Frontal cortex (tissue), 4 donors: ENCODE measurements at places on chromosomes 7 and 10. TPM values are rescaled to one million over a fixed set of nuclear protein-coding genes. Genes with fewer than 3 reads are reported as not detected.

Gene PDCD4
- 46.9 TPM for total RNA-seq

- DNase-seq, result no peak
Observed at GRCh38 chr7:115133248-115133647, 211.4 kb downstream of the MDFIC start.

Gene GPR15LG
- total RNA-seq, result not detected

- DNase-seq, result no peak
Observed at GRCh38 chr10:132259702-132260482, 47.9 kb downstream of the STK32C start.

DNA sequence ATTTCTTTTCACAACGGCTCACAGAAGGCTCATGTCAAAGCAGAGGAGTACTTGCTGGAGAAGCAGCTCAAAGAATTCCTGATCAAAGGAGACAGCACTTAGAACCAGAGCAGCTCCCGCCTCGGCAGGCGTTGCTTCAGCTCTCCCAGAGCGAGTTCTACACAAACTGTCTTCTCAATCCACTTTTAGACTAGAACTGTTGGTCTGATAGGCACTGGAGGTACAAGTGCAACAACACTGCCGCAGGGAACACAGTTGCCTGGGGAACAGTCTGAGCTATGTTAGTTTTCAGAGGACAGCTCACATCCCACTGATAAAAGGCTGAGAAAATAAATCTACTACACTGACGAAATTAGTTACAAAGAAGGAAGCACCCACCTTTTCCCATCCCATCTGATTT lies 35.4 kb downstream of the CYTH3 start:
- no peak for DNase-seq

Gene PILRB
- 9.0 TPM for total RNA-seq

- DNase-seq, result no peak
Observed at GRCh38 chr10:36344240-36345174, 702.4 kb upstream of the FZD8 start.

GRCh38 chr10:69567920-69568319 lies 5.3 kb downstream of the NEUROG3 start:
- DNase-seq, result no peak

Gene SPDYE2B
- total RNA-seq, result not detected

DNA sequence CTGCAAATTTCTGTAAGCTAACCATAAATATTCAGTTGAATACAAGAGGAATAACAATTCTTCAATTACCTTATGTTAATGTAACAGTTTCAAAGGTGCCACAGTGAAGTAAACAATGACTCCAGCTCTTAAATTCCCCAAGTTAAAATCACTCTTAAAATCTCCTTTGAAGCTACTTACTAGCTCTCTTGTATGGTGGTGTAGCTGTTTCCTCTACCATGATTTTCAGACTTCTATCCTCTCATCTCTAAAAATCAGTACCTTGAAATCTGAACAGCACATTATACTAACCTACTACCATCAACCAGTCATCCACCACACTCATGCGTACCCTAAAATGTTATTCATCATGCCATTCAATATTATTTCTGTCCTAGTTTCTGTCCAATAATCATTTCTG lies 29.6 kb downstream of the JMJD1C start:
- DNase-seq, result no peak

DNA sequence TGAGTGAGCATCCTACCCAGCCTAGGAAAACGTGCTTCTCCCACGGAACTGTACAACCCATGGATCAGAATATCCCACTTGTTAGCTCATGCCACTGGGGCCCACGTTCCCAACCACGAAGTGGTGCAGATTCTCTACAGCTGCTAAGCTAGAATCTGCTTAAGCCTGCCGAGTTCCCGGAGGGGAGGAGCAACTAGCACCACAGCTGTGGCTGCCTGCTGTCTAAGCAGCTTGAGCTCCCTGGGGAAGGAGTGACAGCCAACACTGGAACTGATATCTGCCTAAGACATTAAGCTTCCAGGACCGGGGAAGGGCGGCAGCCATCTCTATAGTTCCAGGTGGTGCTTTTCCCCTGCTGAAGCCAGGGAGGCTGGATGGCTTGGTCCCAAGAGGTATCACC lies 334.7 kb upstream of the CHRM2 start:
- DNase-seq, result no peak

- no peak for DNase-seq
Observed at GRCh38 chr10:124384591-124385190, 34.0 kb downstream of the OAT start.

DNA sequence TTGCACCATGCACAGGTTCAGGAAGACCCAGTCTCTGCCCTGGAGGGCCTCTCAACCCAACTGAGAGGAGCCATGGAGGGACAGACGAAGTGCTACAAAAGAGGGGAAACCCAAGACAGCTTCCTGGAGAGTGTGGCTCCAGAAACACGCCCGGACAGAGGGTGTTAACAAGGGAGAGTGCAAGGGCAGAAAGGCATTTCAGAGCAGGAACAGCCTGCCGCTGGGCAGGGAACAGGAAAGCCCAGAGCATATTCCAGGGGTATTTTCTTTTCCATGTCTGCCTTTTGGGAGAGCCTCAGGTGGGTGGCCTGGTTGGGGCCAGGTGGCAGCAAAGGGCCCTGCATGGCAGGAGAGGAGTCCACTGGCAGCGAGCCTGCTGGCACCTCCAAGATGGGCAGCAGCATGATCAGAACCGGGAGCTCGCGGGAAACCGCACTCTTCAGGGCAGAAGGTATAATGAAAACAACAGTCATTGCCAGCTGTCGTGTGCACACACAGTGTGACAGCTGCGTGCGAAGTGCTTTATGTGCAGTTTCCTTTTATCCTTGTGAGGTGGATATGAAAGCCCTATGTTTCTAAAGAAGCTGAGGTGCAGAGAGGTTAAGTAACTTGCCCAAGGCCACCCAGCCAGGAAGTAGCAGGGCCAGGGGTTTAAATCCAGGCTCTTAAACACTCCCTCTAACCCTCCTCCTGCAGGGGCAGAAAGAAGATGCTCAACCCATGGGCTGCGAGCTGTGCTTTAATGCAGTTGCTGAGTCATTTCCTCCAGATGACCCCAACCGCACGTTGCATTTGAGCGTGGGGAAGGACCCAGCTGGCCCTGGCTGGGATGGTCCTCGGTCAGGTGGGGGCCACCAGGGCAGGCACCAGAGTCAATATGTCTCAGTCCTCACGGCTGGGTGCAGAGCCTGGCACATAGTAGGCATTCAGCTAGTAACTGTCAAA lies 128.6 kb downstream of the OAT start:
- no peak for DNase-seq

DNA sequence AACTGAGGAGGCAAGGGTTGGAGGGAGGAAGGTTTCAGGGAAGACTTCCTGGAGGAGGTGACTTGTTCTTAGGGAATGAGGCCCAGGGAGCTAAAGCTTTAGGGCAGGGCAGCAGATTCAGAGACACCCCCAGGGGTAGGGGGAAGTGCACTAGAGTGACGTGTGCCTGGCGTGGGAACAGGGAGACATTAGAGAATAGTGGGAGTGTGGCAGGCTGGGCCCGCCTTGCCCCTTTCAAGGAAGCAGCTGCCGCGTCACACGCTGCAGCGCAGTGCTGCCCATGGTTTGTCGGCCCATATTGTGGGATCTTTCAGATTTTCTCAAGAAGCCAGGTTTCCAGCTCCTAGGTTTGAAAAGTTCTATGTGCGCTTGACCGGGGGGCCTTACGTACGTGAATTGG lies 139.4 kb downstream of the LHPP start:
- DNase-seq, result no peak
